ENCODE measurements at places on chromosomes 4 and X.

DNA sequence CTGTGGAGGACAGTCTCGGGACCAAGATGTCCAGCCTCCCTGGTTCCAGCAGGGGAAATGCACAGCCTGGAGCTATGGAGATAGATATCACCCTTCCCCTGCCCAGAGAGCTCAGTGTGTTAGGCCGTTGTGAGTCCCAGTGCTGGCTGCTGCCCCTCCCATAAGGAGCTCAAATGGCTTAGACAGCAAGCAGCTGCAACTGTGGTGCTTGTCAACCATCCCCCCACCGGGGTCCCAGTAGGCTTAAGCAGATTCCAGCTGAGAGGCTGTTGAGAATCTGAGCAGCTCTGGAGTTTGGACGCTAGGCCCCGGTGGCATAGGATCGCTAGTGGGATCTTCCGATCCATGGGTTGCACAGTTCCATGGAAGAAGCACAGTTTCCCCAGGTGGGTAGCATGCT is 181.8 kb upstream of the POF1B start:
- DNase-seq, result no peak

DNA sequence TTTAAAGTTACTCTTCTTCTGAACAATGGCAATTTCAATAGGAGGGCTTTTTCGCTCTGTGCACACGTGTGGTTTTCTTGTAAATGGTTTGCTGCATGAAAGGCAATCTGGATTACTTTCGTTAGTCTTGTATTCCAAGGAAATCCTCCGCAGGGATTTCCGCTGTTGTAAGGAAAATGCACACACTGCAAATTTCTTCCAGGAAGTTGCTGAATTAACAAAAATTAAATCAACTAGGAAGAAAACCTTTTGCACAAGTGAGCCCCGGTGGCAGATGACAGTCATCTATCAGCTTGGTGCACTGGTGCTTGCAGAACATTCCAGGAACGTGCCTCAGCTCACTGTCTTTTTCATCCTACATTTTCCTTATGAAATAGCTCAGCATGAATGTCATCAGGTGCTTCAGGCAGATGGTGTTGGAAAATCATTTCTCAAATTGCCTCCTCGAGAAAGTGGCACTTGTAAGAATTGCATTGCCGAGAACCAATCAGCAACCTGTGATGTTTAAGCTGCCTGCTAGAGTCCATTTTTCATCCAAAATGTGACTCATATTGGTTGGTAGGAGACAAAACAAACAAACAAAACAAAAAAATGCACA is 272.4 kb upstream of the VCX start:
- DNase-seq, result no peak

DNA sequence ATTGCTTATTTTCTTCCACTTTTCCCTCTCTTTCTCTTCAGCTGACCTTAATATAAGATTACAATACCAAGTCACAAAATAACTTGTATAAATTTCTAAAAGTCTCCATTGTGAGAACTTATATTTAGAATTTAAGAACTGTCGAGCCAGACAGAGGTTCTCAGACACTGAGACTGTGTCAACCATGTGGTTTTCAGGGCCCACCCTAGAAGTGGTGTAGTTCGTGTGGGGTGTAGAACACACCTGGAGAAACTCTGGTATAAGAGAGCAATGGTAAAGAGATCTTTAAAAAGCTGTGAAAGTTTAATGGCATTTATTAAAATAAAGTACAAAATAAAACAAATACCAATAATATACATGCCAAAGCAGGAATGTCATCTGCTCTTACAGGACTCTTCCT is 19.7 kb downstream of the CPEB2 start:
- DNase-seq, result no peak

- DNase-seq, result no peak
Measured at GRCh38 chr4:184248216-184248615, 30.5 kb upstream of the ENPP6 start.

- DNase-seq, result no peak
Measured at GRCh38 chr4:146369446-146369845, 152.3 kb downstream of the SLC10A7 start.

GRCh38 chr4:15694431-15694830 is 8.4 kb upstream of the BST1 start:
- no peak for DNase-seq

- DNase-seq, result no peak
Measured at GRCh38 chr4:158112611-158113010, 60.2 kb downstream of the GASK1B start.

- DNase-seq, result no peak
Measured at GRCh38 chr4:180855184-180855583, 1388.0 kb upstream of the TENM3 start.

- DNase-seq, result no peak
Measured at GRCh38 chrX:132590350-132591026, 101.7 kb upstream of the MBNL3 start.

- no peak for DNase-seq
Measured at GRCh38 chr4:123339507-123340380, 56.9 kb upstream of the SPRY1 start.

DNA sequence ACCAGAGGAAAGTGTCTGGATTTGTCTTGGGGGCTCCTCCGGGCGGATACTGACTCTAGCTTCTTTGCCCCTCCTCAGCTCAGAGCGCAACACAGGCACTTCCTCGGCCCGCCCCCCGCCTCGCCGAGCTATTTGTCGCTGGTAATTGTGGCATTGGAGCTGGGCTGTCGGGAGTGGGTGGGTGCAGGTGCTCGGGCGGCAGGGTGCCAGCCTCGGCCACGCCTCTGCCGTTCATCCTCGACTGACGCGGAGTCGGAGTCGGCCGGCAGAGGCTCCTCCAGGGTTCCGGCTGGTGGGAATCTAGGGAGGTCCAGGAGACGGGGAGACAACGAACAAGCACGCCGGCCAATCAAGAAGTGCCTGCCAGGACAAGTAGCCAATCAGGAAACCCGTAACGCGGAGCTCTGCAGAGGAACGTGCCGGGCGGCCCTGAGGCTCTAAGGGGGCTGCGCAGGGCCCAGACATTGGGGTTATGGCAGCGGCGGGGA is 3.9 kb upstream of the SYN1 start:
- DNase-seq, result no peak

GRCh38 chrX:153816831-153817690 is 13.3 kb downstream of the PDZD4 start:
- no peak for DNase-seq
